Activated CD4-positive, alpha-beta T cell treated with anti-CD3 and anti-CD28 coated beads, Interleukin-2, amount 50 U/mL, for 16 hours (primary cell): ENCODE measurements at places on chromosomes 6 and 20.

DNA sequence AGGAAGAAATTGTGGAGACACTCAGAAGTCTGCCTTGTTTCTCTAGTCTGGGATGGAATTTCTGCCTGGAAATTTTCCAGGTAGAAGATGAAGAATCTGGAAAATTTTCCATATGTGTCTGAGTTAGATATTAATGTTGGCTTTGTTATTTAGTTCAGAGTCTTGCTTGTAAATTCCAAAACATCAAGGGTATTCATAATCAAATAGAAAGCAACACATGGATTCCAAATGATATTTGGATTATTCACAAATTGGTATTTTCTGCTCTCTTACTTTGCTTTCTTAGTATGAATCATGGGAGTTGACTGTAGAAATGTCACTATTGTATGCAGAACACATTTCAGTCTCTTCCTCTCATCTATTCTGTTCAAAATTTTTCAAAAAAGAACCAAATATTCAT, 116.0 kb downstream of the GRIK2 start:
- no peak for DNase-seq

DNA sequence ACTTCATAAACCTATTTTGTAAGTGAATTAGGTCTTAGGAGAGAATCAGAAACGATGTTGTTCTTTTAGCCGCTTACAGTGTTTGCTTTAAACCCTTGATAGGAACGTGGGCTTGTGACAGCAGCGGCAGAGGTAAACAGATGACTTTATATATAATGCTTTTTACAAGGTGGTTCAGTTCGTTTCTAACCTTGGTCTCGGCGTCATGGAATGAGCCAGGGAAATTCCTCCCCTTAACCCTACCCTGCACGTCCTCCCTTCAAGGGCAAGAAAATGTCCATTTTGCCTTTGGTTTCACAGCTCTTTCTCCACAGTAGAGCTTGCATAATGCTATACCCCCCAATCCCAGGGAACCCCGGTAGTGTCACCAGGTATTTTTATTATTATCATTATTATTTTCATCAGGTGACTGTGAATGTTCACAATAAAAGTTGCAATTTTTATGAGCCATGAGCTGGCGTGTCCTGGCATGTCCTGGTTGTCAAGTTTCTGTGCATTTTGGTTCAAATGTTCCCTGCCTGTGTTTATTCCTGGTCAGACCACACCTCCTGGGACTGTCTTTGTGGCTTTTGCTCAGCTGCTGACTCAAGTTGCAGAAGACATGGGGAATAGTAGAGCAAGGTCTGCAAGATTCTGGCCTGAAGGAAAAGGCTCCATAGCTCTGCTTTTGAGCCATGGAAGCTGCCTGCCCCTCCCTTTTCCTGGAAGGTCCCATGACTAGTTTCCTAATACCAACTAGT, 112.8 kb upstream of the BMP2 start:
- no peak for DNase-seq

DNA sequence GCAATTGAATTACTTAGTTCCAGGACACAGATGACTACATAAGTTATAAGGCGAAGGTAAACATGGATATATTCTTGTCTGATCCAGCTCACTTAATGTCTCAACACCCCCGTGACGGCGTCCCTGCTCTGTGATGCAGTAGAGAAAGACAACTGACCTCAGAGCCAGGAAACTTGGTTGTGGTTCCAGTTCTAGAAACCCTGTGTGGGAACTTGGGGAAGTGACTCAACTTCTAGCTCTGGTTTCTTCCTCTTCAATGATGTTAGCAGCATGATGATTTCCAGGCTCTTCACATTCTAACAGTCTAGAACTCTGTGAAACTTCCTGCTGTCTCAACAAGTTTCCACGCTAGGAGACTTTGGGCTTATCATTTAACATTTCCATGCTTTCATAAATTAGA, 18.4 kb downstream of the LAMA4 start:
- DNase-seq = peak; percentile 66

DNA sequence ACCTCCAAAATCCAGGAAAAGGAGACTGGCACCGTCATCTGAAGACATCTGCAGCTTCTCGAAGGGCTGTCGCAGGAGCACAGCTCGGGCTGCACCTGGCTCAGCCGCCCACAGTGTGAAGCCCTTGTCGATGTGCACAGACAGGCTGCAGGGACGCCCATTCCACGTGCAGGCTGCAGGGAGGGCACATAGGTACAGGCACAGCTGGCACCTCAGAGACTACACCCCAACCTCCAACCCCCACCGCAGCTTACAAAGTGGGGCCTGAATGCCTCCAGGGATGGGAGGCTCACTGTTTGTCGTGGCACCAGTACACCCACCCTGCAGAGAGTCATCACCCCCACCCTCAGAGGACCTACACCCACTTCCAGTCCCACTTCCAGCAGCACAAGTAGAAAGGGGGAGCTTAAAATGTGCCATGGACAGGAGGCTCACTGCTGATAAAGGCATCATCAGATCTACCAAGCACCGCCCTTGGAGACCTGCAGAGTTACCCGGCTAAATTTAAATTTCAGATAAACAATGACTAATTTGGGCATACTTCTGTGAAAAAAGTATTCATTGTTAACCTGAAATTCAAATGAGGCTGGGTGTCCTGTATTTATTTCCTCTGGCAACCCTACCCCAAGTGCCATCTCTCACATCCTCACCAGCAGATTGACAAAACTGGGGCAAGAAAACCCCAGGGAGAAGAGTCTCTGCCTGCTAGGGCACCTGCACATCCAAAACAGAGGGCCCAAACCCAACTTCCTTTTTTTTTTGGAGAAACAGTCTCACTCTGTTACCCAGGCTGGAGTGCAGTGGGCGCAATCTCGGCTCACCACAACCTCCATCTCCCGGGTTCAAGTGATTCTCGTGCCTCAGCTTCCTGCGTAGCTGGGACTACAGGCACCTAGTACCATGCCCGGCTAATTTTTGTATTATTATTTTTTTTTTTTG, 7.7 kb upstream of the CDK5RAP1 start:
- DNase-seq = no peak

DNA sequence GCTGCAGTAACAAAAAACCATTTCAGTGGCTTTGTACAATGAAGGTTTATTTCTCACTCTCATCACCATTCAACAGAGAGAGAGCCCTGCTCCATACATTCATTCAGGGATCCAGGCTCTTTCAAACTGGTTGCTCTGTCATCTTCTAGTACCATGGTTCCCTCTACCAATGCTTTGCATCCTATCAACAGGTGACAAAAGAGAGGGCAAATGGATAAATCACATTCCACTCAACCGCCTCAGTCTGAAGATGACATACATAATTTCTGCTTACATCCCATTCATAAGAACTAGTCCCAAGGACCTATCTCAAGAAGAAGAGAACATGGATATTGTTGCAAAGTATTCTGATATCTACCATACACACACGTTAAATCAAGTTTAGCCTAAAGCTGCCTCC, 51.6 kb downstream of the IYD start:
- no peak for DNase-seq

GRCh38 chr20:33963751-33964150, 30.0 kb upstream of the RALY start:
- no peak for DNase-seq

GRCh38 chr20:16707674-16708073, 22.2 kb upstream of the SNRPB2 start:
- DNase-seq = no peak

DNA sequence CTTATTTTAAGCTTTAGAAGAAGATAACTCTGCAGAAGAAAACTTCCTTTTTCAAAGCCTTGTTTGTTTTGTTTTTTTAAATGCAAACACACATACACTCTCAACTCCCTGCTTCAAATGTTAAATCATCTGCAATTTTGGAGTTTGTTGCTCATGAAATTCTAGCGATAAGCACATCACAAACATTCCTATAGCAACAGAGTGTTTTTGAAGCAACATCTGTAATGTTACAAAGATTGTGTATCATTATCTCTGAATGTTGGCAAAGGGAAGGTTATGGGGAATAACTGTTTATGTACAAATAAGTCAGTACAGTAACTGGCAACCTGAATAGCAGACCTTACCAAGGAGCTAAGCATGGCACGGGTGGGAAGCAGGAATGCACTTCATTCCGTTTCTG, 84.8 kb upstream of the MRPS10 start:
- DNase-seq = no peak

GRCh38 chr6:71499667-71500066, 211.1 kb downstream of the OGFRL1 start:
- no peak for DNase-seq

GRCh38 chr6:113691260-113691656, 165.9 kb upstream of the MARCKS start:
- DNase-seq = no peak

- DNase-seq = no peak
Observed at GRCh38 chr20:20369250-20370093, 1.6 kb downstream of the INSM1 start.

DNA sequence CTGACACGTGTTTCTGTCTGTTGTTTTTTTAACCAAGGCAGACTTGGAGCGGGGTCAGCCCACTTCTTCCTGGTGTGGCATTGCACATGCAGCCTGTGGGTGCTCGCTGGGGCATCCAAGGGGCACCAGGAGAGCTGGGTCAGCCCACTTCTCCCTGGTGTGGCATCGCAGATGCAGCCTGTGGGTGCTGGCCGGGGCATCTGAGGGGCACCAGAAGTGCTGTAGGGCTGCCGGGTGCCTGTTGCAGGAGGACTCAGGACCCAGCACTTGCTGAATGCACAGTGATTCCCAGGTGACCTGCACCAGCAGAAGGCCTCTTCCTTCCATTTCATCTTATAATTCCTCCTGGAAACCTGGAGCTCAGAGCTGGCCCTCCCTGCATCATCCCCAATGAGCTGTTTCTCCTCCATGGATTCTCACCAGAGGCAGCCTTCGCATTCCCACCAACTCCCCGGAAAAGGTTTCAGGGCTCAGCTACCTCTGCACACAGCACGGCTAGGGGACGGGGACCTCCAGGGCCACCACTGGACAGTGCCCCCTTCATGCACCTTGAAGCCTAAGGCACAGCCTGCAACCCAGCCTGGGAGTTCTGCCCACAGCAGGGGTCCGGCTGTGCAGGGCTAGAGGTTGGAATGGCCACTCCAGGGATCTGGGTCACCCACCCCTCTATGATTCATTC, 218.8 kb downstream of the TAF4 start:
- DNase-seq = no peak

GRCh38 chr20:50285376-50286173, 94.9 kb downstream of the CEBPB start:
- DNase-seq = peak; percentile 81

GRCh38 chr6:75223428-75223827, 17.6 kb upstream of the COL12A1 start:
- no peak for DNase-seq

DNA sequence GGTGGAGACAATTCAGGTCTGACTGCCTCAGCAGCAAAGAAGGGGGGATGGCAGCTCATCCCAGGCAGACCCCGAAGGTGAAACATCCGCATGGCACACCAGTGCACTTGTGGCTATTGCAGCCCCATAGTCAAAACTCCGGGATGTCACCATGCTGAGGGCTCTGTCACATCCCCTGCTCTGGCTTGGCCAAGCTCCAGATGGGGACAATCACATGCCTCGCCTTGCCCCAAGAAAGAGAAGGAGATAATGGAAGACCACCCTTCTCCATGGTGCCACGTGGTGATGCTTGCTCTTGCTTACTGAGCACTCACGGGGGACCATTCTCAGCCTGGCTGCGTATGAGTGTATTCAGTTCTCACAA, 60.2 kb downstream of the RBM38 start:
- no peak for DNase-seq

DNA sequence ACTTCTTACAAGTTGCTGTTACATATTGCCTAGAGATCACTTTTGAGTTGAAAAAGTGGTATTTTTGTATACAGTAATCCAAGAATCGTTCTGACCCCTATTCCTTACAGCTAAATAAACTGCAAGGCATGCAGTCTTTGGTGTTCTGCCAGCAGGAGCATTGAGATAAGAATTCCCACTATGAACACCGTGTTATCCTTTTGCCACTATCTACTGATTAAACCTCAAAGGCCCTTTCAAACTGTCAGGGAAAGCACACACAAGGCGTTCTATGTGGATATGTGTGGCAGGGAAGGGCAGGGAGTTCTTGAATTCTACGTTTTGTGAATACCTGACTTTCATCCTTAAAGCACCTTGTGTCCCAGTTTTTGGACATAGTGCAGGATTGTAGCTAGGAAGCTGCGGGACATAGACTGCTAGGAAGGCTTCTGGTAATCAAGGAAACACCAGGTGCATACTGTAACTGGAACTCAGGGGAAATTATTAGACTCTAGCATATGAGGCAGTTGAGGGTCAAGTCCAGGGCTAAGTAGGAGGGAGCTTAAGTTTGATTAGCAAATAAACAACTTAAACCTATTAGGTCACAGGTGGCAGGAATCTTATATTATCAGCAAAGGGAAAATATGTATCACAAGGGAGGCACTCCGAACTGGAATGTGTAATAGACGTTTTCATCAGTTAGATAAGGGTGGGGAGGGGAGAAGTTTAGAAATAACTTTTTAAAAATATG, 506.6 kb downstream of the RNF144B start:
- no peak for DNase-seq

DNA sequence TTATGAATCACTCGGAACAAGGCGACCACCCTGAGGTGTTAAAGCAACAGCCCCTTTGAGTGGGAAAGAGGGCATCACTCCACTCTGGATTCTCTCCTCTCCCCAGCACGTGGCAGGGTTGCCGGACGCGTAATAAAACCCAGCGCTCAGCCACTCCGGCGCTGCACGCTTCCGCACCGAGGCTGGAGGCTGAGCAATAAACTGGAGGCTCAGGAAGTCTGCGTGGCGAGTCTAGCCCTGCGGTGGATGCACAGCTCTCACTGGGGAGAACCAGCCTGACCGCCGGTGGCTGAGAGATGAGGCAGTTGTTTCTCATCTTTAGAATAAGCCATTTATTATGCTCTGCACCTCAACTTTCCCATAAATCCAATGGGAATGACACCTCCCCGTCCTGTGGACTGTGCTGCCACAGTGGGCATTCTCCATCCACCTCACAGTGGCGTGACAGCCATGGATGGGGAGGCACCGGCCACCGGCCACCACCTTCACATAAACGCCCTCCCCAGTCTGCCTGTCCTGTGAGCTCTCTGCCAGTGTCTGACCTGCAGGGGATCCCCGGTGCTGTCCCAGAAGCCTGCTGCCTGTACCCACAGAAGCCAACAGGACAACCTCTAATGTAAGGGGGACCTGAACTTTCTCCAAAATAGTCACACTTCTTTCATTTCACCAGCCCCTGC, 64.2 kb upstream of the GGTLC1 start:
- DNase-seq = no peak

GRCh38 chr6:138811866-138812265, 16.0 kb downstream of the ECT2L start:
- DNase-seq = no peak
